ENCODE measurements at places on chromosomes 16 and 17.

DNA sequence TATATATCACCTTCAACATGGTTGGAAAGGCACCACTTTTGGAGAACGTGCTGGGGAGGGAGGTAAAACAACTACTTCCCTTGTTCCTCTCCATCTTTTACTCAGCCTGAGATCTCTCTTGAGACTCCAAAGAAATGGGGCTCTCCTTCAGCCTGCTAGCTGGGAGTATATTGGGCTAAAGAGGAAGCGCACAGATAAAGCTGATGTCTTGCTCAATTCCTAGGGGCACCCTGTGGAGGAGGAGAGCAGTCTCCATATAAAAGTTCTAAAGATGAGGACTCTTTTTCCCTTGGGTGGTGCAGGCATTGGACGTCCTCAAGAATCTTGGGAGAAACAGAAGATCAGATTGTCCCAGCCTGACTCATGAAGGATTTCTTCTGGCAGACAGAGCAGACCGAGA is 4.6 kb upstream of the ETV4 start:
- DNase-seq: no peak

GRCh38 chr17:66373944-66374817 is 71.8 kb downstream of the PRKCA start:
- DNase-seq: peak; percentile 56

DNA sequence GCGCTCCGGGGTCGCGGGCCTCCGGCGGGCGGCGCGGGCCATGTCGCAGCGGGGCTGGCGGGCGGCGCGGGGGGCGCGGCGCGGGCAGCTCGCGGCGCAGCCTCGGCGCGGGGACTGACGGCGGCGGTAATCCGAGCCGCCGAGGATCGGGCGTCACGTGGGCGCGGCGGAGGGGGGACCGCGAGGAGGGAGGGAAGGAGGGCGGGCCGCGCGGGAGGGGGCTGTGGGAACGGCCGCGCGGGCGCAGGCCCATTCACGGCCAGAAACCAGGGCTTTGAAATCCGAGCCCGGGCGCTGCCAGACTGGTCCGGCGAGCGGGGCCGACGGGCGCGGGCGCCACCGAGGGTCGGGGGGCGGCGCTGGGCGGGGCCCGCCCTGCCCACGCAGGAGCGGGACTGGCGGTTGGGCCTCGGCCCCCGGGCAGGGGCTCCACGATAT is at the start of gene MTSS2:
Gene MTSS2 (minus strand): TSS at position 116 of the 438 bp plus-strand sequence. CDS start 262 bp downstream, outside the sequence.
- peak; percentile 97 for DNase-seq

GRCh38 chr17:30363715-30364202 is 15.0 kb upstream of the CPD start:
- no peak for DNase-seq
